ENCODE measurements at places on chromosomes 1 and 21.

DNA sequence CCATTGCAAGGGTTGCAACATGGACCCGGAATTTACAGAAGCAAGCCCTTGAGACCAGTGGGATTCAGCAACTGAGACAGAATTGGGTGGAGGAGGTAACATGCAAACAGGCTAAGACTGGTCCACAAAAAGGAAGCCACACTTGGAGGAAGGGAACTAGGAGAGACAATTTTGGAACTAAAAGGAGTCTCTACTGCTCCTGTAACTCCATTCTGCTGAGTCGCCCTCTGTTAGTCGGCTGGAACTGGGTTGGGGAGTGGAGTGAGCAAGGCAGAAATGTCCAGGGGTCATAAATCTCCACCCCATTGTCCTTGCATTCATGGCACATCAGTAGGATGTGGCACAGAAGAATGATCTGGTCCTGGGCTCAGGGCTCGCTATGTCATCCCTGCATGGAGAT, 5.1 kb downstream of the LAMB3 start:
- DNase-seq, result no peak

DNA sequence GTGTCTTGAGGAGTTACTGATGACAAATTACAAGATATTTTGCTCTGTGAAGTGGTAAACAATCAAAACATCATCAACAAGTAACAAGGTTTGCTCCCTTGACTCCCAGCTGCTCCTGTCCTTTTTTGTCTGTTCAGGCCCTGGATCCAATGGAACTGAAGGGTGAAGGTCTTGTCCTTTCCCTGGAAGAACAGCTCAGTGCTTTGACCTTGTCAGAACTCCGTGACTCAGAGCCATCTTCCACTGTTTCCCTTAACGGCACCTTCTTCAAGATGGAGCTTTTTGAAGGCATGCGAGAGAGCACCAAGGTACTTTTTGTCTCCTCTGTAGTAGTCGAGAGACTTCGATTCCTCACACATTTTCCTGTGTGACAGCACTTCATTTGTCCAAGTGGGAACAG, 29.0 kb downstream of the TRIM45 start:
- DNase-seq, result no peak

GRCh38 chr1:51679435-51679834, 62.5 kb downstream of the OSBPL9 start:
- no peak for DNase-seq

- DNase-seq, result no peak
These were observed 48.0 kb upstream of the WDR26 start for GRCh38 chr1:224482619-224483018.

DNA sequence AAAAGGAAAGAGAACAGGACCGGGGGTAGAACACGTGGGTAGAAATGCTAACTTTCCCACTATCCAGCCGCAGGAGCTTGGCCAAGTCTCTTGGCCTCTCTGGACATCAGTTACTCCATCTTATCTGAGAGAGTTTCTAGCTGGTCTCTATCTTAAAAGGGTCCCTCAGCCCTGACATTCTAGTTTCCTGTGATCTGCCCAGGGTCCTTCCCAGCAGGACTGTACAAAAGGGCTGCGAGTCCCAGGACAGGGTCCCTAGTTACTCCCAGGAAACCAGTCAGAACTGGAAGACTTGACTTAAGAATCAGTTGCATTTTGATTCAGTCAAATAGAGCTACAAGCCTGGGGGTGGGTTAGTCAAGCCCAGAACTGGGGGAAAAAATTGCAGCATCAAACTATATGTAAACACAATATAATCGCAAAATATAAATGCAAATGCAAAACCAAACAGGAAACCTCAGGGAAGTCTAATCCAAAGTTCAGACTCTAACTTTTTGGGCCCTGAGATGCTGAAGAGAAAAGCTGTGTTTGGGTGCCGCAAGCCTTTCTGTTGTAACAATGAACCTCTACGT, 2.9 kb downstream of the ASAP3 start:
- DNase-seq, result no peak

- DNase-seq, result no peak
These were observed 60.1 kb downstream of the CD34 start for GRCh38 chr1:207850621-207851407.

DNA sequence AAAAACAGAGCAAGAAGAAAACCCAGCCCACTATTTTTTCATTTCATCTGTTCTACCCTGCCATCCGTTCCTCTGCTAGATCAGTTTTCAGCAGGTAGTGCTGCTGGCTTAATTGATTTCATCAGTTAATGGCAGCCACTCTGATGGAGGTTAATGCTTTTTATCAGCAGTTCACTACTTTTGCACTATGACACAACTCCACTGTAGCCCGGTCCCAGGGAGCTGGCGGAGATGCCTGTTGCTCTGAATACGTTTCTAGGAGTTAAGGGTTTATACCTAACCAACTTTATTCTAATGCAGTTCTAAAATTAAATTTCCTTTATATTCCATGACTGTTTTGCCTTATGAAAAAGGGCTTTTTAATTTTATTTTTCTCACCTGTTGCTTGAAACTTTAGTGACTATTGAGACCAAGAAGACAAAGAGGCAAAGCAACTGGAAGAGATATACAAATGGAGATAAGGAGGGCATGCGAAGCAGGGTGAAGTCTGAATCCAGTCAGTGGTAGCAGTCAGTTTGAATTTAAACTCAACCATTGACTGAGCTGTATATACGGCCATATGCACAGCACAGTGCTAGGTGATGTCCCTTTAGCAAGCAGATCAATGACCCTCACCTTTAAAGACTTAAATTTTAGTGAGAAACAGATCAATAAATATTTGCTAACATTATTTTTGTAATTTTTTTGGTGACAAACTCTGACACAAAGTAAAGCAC, 477.9 kb downstream of the LMO4 start:
- no peak for DNase-seq

DNA sequence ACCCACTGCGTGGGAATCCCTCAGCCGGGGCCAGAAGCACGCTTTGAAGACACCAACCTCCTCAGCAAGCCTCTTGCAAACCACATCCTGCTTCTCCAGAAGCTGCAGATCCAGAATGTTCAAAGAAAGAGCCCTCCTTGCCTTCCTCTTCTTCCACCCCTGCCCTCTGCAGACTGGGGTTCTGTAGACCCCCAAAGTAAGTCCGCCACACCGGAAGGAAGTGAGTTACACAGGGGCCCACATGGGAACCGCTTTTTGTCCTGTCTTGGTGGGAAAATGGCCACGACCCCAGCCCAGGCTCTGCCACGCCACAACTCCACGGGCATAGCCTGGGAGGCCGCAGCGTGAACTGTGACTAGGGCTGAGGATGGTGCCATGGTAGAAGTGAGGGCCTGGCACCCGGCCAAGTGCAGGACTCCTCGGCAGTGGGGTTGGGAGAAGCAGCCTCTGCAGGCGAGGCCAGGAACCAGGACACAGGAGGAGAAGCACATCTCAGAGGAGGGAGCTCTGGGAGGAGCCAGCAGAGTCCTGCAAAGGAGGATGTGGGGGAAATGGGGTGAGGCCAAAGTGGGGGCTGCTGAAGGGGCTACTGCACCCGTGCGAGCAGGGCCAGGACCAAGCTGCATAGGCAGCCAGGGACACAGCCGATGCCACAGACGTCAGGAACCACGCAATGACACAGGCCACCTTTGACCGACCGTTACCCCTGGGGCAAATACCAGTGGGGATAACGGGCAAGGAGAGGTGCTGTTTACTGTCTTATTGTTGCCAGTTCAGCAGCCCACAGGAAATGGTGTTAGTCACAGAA, 30.9 kb downstream of the PDE9A start:
- no peak for DNase-seq

- DNase-seq, result no peak
These were observed 13.6 kb downstream of the UBL4B start for GRCh38 chr1:110125810-110126209.

GRCh38 chr1:173503391-173503790, 26.3 kb downstream of the PRDX6 start:
- DNase-seq, result no peak

GRCh38 chr1:199710974-199711373, 316.5 kb upstream of the NR5A2 start:
- DNase-seq, result no peak

DNA sequence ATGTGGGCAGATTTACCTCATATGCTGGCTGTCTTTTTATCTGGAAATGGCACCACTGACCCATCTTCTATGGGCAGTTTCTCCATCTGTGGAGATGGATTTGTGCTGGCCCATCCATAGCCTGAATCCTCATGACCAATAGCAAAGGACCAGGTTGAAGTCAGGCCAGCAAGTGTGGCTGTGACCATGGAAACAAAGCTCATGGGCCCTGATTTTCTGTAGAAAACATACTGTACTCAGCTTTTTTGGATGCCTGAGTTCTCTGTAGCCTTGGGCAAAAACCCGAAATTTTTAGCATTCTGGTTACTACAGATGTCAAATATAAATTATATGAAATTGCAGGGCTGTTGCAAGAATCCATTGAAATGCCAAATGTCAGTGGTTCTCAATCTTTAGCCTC, 155.0 kb downstream of the PLXNA2 start:
- no peak for DNase-seq

Measured in activated CD4-positive, alpha-beta T cell treated with anti-CD3 and anti-CD28 coated beads for 24 hours (primary cell).